Naive B cell (primary cell): ENCODE measurements at places on chromosomes 1 and 21. TPM values are rescaled to one million over a fixed set of nuclear protein-coding genes. Genes with fewer than 3 reads are reported as not detected.

Gene ANGPTL7
- polyA plus RNA-seq: not detected

Gene SGIP1
- not detected for polyA plus RNA-seq

DNA sequence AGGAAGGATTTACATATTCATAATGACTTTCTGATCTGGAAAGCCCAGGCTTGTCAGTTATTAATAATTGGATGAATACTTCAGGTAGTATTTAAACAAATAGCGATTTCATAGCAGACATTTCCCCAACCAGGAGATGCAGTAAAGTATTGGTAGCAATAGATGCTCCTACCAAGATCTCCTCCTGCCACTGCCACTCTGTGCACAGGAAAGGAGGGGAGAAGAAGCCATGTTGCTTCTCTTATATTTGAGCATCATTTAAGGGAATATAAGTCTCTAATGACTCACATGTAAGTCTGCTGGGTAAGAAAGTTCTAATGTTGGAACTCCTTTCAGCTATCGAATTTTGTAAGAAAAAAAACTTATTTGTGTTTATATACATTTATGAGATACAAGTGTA, 420 bp upstream of the IFI16 start:
- DNase-seq: no peak

DNA sequence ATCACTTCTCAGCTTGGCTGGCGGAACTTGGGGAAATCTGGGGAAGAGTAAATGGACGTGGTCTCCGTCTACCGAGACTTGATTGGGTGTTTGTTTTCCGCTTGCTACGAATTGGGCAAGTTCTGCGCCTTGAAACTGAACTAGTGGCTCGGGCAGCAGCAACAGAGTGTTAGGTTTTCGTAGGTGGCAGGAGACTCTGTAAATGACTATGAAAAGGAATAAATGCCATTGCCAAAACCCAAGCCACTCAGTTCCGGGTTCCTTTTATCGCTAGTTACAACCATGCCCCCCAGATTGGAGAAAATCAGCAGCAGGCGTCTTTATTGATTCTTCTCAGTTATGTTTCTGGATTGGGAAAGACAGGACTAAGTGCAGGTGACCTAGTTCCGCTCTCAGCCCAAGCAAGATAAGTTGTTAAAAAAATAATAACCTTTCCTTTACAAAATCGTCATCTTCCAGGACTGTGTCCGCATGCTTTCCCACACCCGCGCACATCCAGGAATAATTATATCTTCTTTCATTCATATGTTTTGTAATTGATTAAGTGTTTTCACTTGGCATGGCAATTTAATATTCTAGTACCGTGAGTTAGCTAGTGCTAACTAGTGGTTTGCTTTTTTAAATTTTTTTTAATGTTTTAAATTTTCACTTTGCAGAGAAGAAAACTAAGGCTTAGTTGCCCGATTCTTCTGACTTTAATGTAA, 3.4 kb downstream of the LHX9 start:
- no peak for DNase-seq

DNA sequence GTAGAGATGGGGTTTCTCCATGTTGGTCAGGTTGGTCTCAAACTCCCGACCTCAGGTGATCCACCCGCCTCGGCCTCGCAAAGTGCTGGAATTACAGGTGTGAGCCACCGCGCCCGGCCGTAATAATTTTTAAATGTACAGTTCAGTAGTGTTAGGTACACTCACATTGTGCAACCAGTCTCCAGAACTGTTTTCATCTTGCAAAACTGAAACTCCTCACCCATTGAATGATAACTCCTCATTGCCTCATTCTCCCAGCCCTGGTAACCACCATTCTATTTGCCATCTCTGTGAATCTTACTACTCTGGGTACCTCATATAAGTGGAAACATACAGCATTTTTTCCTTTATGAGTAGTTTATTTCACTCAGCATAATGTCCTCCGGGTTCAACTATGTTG, 3.4 kb downstream of the NLRP3 start:
- DNase-seq: no peak

DNA sequence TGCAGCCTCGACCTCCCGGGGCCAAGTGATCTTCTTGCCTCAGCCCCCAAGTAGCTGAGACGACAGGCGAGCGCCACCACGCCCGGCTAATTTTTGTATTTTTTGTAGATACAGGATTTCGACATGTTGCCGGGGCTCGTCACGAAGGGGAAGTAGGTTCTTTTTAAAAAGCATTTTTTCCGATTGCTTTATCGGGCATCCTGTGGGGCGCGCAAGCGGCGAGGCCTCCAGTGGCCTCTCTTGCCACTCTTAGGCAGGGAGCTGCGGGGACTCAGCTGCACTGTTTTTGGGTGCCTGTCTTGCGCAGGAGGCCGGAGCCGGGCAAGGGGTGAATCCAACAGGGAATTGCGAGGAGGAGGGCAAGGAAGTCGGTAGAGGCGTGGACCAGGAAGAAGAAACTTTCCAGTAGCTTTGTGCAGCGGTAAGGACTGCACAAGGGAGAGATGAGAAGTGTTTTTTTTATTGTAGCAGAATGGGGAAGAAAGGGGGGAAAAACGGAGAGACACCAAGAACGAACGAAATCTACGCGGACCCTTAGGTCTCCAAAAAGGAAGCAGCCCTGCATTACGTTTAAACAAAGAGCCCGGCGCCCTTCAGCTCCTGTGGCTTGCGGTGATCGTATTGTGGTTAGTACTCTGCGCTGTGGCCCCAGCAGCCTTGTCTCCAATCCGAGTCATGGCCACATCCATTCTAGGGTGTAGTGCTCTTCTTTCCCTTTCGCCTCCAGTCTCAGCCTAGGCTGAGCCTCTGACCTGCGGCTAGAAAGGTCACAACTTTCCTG, 164.8 kb downstream of the PPIAL4G start:
- peak; percentile 70 for DNase-seq
